ENCODE measurements at places on chromosomes 13 and 19. TPM values are rescaled to one million over a fixed set of nuclear protein-coding genes. Genes with fewer than 3 reads are reported as not detected.

GRCh38 chr13:42539670-42540069 lies 34.3 kb upstream of the TNFSF11 start:
- peaks cover 4% of the 10 kb centered on the region for H3K4me1 ChIP-seq
- H3K27me3 ChIP-seq: no peaks in the 10 kb centered on the region
- H3K27ac ChIP-seq: no peak overlapping the region

GRCh38 chr13:28501547-28501946 lies 6.6 kb upstream of the FLT1 start:
- no peaks in the 10 kb centered on the region for H3K36me3 ChIP-seq
- H3K27me3 ChIP-seq: peaks cover 62% of the 10 kb centered on the region
- peaks cover 2% of the 10 kb centered on the region for H3K4me1 ChIP-seq
- no peak overlapping the region for H3K4me3 ChIP-seq
- H3K27ac ChIP-seq: no peak overlapping the region
- DNase-seq: no peak

Gene MEIOSIN
- total RNA-seq: not detected

GRCh38 chr19:39398297-39398864 lies 7.2 kb downstream of the MED29 start:
- H3K27me3 ChIP-seq: no peaks in the 10 kb centered on the region
- H3K27ac ChIP-seq: peak overlapping the region; percentile 80
- DNase-seq: no peak
- H3K36me3 ChIP-seq: peaks cover 4% of the 10 kb centered on the region
- H3K4me1 ChIP-seq: peaks cover 20% of the 10 kb centered on the region

Gene LILRB5
- total RNA-seq: not detected
